ENCODE measurements at places on chromosomes 13 and 19.

DNA sequence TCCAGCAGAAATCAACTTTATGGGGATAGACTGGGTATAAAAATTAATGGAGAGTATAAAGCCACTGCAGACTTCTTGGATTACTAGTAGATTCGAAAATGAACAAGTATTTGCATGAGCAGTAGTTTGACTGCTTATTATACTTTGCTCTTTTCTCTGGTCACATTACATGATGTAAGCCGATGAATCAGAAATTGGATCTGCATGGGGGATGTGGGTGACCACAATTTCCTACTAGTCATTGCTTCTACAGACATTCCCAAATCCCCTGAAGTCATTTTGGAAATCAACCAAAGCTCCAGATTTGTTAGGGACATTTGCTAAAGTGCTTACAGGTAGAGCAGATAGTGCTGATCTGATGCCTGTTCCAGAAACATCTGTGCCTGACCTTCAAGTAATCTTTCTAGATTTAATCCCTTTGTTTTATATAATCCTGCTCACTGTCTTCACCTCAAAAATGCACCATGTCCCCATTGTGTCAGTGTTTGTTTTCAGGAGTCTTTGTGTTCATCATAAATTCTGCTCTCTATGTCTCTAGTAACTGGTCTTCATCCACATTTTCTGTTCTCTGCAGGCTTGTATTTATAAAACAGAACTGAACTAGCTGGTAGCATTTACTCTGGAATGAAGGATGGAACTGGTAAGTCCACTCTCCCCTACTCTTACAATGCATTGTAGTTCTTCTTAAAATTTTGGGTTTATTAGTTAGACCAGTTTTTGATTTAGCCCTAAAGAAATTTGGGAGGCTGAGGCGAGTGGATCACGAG, 201.5 kb upstream of the CSNK1A1L start:
- no peak for DNase-seq

DNA sequence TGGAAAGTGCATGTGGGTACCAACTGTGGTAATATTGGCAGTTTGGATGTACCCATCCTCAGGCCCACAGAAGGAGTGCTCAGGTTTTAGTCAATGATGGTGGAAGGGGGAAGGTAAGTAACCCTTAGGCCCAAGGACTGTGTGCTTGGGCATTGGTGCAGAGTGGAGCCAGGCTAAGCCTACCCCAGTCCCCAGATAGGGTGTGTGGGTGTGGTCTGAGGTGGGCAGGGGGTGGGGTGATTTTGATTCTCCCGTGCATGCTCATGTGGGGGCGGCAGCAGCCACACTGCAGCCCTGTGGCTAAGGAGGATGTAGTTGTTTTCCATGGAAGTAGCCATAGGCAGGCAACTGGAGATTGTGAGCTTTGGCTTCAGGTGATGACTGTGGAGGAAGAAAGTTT, 2197.3 kb downstream of the PCDH9 start:
- no peak for DNase-seq

- no peak for DNase-seq
These were observed 14.0 kb upstream of the TBC1D4 start for GRCh38 chr13:75495938-75496337.

GRCh38 chr19:3518255-3518654, 12.1 kb downstream of the FZR1 start:
- DNase-seq, result no peak

DNA sequence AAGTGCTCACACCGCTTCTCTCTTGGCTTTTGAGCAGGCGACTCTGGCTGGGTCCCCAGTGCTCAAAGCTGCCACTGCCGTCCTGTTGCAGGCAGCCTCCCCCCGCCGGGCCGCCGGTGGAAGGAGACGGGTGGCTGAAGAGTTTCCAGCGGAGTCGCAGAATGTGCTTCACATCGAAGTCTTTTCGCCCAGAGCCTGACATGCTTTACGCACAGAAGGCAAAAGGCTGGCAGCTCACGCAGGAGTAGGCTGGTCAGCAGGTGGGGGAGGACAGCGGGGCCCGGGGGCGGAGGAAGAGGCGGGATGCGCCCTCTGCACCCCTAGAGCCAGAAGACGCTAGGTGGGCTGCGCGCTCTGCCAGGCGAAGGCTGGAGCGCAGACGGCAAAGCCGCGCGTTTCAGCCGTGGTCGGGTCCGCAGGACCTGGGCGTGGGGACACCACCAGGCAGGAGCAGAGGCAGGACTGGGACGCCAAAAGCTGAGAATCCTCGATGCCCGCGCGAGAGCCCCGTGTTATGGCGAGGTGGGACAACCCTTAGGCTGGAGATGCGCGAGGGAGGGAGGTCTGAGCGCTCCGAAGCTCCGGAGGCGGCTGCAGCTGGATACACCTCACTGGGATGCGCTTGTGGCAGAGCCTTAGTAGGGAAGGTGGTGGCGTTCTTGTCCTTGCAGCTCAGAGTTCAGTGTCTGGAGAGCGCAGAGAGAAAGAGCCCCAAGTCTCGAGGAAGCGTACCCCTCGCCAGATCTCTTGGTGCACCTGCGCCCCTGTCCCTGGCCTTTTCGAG, at the start of gene ATXN8OS:
Gene ATXN8OS, plus strand, starts transcription at position 329 of the 784 bp plus-strand sequence.
- no peak for DNase-seq

DNA sequence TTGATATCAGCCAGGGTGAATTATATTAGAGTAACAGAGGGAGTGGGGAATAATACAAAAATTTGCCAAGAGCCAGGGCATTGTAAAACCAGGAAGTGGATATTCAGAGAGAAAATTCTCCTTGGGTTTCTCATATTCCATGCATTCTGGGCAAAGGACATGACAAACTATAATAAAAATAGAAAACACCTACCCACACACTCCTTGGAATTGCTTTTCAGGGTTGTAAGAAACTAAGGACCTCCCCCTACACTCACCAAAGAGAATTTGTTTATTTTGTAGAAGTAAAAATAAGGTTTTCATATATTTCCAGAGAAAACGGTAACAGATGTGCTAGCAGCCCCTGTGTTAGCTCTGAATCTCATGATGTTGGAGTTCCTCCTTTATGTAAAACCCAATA, 649.6 kb downstream of the SLITRK1 start:
- DNase-seq, result no peak

- no peak for DNase-seq
These were observed 11.2 kb downstream of the GADD45B start for GRCh38 chr19:2487090-2487489.

DNA sequence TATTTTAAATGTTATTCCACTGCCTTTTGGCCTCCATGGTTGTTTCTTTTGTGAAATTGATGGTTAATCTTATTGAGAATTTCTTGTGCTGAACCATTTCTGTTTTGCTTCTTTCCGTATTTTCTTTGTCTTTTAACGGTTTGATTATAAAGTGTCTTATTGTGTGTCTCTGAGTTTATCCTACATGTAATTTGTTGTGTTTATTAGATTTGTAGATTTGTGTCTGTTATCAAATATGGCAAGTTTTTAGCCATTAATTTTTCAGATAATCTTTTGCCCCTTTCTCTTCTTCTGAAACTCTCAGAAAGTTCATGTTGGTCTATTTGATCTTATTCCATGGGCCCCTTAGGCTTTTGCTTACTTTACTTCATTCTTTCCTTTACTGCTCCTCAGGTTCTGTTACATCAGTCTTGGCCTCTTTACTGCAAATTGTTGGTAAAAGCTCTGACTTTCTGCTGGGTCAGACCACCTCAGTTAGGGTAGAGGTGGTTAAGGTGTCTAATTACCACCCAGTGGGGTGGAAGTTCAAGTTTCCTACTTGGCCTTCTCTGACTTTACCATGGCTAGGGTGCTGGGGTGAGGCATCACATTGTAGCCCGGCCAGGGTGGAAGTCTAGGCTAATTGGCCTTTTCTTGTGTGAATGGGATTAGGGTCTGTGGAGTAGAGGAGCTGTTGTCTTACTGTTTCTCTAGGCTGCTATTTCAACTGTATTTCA, 58.3 kb downstream of the ZMYM2 start:
- no peak for DNase-seq

GRCh38 chr19:21023901-21024300, 3.4 kb downstream of the ZNF430 start:
- no peak for DNase-seq

- DNase-seq, result no peak
These were observed 39.2 kb downstream of the TNFRSF19 start for GRCh38 chr13:23609414-23609760.

- DNase-seq, result no peak
These were observed 24.9 kb upstream of the TPM4 start for GRCh38 chr19:16051254-16052025.

DNA sequence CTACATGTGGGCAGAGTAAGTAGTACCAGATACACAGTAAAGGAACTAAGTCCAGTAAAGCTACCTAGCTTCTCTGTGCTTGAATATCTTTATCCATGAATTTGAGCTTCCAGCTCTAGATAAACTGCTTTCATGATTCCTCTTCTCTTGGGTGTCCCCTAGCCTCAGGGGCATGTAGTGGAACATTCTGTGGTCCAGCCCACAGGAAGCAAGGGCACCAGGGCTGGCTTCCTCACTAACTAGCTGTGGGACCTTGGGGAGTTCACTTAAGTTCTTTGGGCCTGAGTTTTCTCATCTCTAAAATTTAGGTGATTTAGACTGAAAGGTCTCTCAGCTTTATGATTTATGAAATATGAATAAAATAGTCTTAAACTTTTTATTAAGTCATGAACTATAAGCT, 185.7 kb downstream of the KATNAL1 start:
- no peak for DNase-seq

Data from memory B cell (primary cell).